Kidney capillary endothelial cell (primary cell): ENCODE measurements at places on chromosomes 3 and 15.

DNA sequence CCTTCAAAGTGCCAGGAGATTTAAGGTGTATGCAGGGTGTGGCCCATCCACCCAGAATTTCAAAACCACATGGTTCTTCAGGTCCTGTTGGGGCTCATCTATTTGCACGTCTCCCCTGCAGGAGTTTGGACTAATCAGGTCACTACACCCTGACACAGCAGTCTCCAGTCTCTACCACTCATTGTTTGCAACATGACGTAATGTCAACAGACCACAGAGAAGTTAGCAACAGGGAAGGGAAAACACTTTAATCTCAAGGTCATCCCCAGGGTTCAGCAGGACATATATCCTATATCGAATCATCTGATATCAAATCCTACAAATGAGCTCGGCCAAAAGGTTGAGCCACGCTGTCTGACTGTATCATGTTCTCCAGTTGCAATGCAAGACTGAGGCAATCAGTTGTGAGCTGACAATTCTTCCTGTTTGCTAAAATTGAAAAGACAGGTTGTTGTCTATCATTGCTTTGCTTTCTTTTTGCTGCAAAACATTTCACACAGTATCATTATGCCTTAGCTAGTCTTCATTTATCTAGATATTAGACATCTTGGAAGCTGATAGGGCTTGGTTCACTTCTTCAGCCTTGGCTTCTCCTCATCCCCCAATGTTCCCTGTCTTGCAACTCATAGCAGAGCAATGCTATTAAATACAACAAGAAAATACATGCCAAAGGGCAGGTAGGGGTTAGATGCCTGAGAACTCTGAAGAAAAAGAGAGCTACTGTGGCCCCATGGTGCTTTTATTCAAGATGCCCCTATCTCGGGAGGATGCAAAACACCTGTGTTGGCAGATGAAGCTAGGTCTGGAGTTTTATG lies 13.4 kb upstream of the LEKR1 start:
- no peak for DNase-seq

GRCh38 chr3:12288182-12289129 lies at the start of gene PPARG:
TSS of gene PPARG (plus strand) at chr3:12289070. CDS start at chr3:12379712, 90,642 bp downstream.
- peak; percentile 31 for DNase-seq

GRCh38 chr3:42662037-42662812 lies 8.7 kb downstream of the ZBTB47 start:
- DNase-seq: no peak

- DNase-seq: peak; percentile 84
Measured at GRCh38 chr3:184472723-184473428, 88.7 kb upstream of the EPHB3 start.

DNA sequence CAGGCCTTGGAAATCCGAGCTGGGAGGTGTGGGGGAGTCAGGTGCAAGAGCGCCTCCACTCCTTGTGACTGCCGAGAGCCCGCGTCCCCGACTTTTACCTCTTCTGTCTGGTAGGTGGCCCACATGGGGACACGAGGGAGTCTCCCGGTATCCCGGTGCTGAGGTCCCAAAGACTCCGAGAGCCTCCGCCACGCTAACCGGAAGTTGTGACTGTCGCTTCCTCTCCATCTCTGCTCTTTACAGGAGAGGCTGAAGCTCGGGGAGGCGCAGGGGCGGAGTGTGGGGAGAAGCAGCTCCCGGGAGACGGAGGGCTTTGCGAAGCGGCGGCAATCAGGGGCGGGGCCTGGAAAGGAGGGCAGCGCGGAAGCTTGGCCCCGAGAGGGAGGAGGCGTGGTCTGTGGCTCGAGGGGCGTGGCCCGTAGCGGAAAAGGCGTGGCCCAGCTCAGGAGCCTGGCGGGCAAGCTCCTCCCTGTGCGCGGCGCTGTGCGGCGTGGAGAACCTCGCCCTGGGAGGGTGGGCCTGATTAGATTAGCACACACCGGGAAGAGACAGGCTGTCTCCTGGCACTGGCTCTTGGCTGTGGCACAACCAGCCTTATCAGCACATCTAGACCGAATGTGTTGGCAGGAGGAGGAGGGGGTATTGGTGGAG lies 143.9 kb downstream of the GABRB3 start:
- DNase-seq: no peak

DNA sequence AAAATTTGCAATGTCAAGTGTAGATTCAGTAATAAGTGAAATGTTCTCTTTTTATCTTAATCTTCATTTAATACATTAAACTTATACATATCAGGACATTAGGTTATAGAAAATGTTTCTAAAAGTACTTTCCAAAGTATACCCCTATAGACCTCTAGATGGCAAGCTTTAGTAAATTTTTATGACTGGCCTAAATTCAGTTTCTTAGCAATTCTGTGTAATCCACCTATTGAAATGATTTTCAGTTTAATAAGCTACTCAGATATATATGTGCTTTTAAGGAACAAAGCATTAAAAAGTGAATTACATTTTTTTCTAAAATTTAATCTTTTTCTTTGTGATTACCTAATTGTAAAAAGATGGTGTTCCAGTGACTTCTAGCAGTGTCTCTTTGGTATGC lies 342.2 kb downstream of the GBE1 start:
- peak; percentile 47 for DNase-seq

- DNase-seq: no peak
Measured at GRCh38 chr3:194364652-194365434, 4.7 kb downstream of the LRRC15 start.

- DNase-seq: peak; percentile 74
Measured at GRCh38 chr3:161069511-161070251, 35.5 kb downstream of the B3GALNT1 start.

DNA sequence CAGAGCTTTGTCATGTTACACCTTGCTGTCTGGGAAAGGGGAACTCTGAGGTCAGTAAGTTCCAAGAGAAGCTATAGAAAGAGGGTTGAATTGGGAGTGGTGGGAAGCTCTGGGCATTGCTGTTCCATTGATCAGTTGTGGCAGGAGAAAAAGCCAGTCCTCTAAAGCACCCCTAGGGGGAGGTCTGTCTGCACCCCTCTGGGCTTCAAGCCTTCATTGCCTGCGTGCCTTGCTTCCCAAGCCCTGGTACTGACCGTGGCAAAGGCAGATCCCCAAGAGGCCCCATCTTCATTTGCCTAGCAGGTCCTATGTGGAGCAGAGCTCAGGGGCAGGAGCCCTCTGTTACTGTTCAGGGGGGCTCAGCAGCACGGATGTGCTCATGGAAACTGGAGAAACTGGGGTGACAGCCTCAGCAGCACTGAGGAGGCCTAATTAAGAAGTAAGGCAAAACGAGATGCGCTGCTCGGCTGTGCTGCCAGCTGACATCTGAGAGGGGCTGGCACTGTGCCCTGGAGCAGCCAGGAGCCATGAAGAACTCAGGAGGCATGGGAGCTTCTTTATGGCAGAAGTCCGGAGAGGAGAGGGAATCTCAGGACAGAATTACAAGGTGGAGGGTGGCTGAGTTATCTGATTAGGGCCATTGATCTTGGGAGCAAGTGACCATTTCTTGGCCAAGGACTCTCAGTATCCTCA lies 270.9 kb downstream of the RPLP1 start:
- no peak for DNase-seq

- no peak for DNase-seq
Measured at GRCh38 chr3:154893813-154894212, 186.3 kb upstream of the MME start.

DNA sequence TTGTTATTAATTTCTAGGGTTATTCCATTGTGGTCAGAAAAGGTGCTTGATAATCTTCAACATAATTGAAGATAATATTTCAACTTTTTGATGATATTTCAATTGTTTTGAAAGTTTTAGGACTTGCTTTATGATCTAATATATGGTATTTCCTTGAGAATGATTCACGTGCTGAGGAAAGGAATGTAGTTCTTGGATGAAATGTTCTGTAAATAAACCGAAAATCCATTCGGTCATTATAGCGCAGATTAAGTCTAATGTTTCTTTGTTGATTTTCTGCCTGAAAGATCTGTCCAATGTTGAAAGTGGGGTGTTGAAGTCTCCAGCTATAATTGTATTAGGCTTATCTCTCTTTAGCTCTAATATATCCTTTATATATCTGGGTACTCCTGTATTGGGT lies 617.5 kb upstream of the NECTIN3 start:
- DNase-seq: no peak

GRCh38 chr3:120438665-120439370 lies 12.0 kb downstream of the FSTL1 start:
- peak; percentile 88 for DNase-seq

- peak; percentile 31 for DNase-seq
Measured at GRCh38 chr3:49899815-49900214, 3.9 kb downstream of the MST1R start.

GRCh38 chr15:76492538-76492937 lies 156.0 kb downstream of the ISL2 start:
- DNase-seq: no peak

GRCh38 chr3:128550471-128551126 lies 57.6 kb upstream of the GATA2 start:
- no peak for DNase-seq

GRCh38 chr15:48865370-48866079 lies 12.4 kb upstream of the EID1 start:
- DNase-seq: no peak

DNA sequence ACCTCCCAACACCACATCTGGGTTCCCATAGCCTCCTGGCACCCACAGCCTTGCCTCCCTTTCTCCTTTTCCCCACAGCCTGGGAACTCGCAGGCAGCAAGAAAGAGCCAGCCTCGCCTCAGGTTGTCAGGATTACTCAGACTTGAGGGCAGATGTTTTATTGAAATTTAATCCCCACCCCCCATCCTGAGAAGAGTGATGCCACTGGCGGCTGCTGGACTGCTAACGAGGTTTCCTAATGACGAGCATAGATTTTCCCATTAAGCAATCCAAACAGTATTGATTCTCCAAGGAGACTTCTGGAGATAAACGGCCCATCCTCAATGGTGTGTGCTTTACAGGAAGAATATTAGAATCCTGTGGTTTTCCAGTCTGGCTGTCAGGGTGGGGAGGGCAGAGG lies 13.7 kb downstream of the SHF start:
- DNase-seq: no peak

DNA sequence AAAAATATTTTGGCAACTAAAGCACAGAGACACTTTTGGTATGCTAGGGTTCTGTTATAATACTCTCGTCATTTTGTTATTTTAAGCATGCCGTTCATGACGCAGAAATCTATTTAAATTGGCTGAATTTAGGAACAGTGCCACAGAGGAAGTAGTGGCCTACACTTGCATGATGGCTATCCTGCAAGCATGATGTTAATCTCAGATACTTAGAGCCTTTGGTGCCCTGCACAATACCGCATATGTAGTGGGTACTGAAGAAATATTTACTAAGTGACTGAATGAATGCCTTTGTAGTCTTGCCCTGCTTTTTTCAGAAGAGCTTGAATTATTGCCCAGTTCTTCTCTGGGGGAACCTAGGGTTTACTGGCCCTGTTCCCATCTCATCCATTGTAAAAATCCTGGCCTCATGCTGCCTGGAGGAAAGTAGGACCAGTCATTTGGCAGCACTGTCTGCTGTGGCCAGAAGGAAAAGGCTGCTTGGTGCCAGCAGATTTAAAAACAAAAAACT lies 79.0 kb downstream of the SERPINI1 start:
- DNase-seq: no peak

GRCh38 chr15:90683876-90684275 lies 33.3 kb upstream of the BLM start:
- DNase-seq: no peak

GRCh38 chr3:114659109-114660061 lies 365.6 kb downstream of the TIGIT start:
- no peak for DNase-seq

GRCh38 chr3:58143417-58144055 lies 67.2 kb downstream of the DNASE1L3 start:
- DNase-seq: no peak

DNA sequence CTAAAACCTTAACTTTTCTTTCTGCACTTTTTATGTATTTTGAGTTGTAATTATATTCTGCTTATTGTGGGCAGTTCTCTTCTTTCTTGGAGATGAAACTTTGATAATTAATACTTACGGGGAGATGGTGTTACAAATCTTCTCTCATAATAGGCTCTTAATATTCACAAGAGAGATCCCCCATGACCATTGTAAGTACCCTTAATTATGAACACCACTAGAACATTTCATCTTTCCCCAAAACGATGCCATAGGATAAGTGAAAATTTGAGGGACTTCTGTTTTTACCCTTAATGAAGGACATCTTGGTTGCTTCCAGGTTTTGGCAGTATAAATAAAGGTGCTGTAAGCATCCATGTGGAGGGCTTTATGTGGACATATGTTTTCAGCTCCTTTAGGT lies 60.7 kb downstream of the PIAS1 start:
- no peak for DNase-seq

DNA sequence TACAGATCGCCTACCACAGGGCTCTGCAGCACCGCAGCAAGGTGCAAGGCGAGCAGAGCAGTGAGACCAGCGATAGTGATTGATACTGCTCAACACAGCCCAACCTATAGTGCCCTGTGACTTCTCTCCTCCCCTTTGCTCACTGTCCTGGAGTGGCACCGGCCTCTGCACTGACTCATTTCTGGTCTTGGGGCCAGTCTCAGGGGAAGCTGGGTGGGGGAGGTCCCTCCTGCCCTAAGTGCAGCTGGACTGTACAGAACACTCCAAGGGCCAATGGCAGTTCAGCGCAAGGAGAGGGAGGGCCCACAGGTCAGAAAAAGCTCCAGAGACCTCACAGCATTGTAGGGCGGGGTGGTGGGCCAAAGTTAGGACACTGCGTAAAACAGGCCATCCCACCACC lies 2.5 kb upstream of the OGG1 start:
- DNase-seq: peak; percentile 77

DNA sequence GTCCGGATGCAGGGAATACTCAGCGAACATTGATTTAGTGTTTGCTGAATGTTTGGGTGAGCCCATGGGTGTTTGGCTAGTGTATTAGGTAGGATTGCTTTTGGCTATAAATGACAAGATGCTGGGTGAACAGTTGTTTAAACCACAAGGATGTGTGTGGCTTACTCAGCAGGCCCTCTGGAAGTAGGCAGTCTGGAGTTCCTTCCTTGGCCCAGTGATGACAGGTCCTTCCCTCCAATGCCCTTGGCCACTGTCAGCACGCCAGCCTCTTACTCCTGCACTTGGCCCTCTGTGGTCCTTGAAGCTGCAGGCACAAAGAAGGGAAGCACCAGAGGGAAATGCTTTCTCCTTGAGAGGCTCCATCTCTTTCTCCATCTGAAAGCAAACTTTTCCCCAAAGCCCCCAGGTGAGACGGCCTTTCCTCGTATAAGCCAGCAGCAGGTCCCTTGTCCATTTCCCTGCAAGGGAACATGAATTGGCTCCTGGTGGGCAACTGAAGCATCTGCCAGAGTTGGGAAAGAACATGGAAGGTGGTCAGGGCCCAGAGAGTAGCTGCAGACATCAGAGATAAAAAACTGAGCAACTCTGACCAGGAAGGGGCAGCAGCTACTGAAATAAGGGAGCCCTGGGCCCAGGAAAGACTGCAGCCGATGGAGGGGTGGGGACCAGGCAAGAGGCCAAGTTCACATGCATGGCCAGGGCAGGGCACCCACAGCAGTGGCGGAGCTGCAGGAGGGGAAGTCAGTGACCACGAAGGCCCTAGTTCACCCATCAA lies 105.0 kb downstream of the TPRA1 start:
- DNase-seq: no peak

- DNase-seq: no peak
Measured at GRCh38 chr15:71202712-71203111, 87.4 kb downstream of the THSD4 start.

GRCh38 chr15:100394736-100395440 lies 53.1 kb upstream of the ADAMTS17 start:
- no peak for DNase-seq
